ENCODE measurements at places on chromosomes 13 and 19.

GRCh38 chr19:2270423-2271233, 11.3 kb downstream of the PEAK3 start:
- DNase-seq = peak; percentile 71

DNA sequence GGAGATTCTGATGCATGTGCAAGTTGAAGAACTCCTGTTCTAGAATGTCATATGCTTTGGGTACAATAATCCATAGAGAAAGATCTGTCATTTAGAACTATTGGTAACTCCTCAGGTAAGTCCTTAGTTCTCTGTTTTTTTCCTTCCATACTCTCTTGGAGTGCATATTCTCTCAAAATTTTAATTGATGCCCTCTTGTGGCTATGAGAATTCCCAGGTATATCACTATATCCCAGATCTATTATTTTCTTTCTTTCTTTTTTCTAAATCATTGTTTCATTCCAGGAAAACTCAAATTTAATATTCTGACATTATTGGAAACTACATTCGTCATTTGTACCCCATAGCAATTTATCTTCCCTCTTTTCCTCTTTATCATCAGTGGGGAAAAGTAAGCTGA, 485.4 kb downstream of the KLF5 start:
- DNase-seq = no peak

DNA sequence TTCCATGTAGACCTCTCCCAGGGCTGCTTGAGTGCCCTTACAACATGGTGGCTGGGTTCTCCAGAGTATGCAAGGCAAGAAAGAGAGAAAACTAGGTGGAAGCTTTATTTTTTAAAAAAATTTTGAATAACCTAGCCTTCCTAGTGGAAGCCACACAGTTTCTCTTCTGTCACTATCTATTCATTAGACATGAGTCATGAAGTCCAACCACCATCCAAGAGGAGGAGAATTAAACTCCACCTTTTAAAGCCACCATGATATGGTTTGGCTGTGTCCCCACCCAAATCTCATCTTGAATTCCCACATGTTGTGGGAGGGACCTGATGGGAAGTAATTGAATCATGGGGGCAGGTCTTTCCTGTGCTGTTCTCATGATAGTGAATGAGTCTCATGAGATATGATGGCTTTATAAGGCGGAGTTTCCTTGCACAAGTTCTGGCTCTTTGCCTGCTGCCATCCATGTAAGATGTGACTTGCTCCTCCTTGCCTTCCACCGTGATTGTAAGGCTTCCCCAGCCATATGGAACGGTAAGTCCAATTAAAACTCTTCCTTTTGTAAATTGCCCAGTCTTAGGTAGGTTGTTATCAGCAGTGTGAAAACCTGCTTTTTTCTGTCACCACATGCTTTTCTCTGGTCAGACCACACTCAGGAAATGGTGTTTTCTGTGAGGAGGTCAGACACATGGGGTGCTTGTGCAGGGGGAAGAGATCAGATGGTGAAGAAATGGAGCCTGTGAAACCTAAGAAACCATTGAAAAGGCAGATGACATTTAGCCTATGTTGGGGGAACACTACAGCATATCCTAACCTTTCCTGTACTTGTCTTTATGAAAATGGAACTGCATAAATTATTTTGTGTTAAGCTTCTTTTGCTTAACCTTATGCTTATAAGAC, 57.7 kb downstream of the ANKRD10 start:
- no peak for DNase-seq

DNA sequence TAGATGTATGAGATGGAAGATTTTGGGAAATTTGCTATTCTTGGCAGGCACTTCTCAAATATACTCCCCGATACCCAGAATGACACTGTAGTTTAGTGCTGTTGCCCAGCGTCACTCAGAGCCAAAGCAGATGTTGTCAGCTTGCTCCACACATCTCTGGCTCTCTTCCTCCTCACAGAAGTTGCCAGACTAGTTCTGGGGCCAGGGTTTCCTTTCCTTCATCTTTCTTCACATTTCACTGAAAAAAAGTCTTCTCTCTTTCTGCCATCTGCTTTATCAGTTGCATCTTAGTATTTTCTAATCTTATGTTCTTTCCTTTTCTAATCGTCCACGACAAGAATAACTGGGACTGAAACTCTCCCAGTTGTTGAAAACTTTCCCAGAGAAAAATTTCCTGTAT, 251.4 kb downstream of the RGCC start:
- DNase-seq = no peak

GRCh38 chr19:7742991-7743390, 4.3 kb downstream of the CD209 start:
- DNase-seq = no peak

GRCh38 chr13:62663767-62664166, 1248.1 kb upstream of the PCDH20 start:
- DNase-seq = no peak

GRCh38 chr13:52127783-52128702, 830 bp downstream of the NEK5 start:
- DNase-seq = peak; percentile 10

DNA sequence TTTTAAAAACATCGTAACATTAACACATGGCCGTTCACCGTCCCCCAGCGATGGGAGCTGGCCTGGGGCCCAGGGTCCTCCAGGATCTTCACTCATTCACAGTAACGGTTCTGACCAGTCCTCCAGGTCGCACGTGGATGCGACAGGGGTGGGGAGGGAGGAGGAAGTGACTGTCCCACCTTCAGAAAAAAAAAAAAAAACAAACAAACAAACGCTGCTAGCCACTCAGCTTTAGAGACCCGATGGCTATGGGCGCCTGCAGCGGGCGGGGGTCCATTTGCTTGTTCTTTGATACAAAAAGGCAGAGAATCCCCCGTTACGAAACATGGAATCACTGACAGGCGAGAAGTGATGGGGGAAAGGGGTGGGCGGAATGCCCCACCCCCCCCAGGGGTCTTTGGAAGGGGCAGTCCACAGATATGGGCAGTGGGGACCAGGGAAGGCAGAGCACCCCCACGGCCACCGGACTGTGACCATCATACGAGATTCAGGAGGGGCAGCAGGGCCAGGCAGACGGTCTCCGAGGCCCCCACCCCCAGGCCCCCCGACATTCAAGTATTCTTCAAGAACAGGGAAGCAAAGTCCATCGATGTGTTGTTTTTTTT, 13.3 kb downstream of the MKNK2 start:
- DNase-seq = no peak

DNA sequence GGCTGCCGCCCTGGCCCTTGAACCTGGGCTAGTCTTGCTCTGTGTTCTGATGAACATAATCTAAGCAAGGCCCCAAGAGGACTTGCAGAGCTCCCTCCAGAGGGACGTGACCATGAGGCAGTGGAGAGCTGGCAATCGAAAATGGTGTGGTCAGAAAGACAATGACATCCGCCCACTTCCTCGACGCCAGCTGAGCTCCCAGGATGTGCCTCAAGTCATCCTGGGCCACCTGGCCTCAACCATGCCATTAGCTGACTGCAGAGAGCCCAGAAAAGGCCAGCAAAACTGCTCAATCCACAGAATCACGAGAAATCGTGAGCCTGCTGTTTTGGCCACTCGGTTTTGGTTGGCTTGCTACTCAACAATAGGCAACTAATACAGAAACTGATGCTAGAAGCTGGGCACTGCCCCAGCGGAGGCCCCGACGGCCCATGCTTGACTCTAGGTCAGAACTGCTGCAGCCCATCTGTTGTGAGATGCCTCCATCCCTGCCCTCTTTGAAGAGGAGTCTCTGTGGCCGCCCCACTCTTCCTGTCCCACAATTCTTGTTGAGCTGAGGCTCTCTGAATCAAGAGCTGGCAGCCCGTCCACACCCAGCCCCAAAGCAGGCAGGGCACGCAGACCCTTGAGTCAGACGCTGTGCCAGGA, 53.3 kb downstream of the STK24 start:
- no peak for DNase-seq

GRCh38 chr19:49488046-49488862, 846 bp downstream of the RPL13A start:
- no peak for DNase-seq

DNA sequence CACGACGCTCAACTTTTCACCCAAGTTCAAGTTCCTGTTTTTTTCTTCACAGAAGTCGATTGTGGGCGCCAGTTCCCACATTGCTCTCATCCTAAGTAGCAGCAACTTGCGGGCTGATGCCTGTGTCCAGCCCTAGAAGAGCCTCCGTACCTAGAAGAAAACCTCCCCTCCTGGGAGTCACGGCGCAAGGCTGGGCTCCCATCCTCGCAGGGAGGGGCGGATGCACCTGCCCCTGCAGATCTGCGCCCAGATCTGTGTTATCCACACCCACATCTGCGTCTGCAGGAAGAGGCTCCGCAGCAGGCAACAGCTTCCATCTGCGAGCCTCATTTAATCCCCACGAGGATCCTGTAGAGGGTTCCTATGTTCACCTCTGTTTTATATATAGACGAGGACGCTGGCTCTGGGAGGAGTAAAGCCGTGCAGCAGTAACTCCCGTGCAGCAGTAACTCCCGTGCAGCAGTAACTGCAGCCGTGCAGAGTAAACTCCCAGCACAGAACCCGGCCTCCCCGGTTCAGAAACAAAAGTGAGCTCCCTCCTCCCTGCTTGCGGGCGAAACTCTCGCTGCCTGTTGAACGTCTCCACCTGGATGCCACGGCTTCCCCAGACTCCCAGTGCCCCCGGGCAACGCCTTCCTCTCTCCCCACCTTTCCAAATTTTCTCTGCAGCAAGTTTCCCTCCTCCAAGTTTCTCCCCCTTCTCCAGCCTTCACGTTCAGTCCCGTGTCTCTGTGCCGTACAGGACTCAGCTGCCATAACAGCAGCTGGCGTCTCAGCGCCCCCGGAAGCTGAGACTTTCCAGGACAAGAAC, 23.5 kb upstream of the LAIR1 start:
- DNase-seq = no peak

GRCh38 chr13:83153848-83154247, 728.4 kb downstream of the SLITRK1 start:
- DNase-seq = no peak

GRCh38 chr19:36986131-36986530, 70.0 kb downstream of the ZNF568 start:
- no peak for DNase-seq

DNA sequence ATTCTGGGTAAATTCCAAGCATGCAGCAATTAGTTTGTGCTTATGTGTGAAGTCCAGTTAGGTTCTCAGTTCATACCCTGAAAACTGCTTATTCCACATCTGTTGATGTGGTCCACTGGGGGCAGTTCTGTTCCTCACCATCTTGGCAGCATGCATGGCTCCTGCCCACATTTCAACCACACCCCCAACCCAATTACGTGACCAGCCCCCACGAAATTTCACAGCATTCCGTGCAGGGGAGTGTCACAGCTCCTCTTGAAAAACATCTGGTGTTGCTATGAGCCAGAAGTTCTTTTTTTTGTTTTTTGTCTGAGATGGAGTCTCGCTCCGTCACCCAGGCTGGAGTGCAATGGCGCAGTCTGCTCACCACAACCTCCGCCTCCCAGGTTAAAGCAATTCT, 9.1 kb upstream of the ERVK3-1 start:
- DNase-seq = no peak

GRCh38 chr13:110641055-110642015, 26.0 kb downstream of the NAXD start:
- DNase-seq = no peak

- DNase-seq = no peak
Observed at GRCh38 chr19:10896851-10897526, 25.6 kb downstream of the CARM1 start.

GRCh38 chr19:41626877-41627276, at the start of gene CEACAM4:
Gene CEACAM4, minus strand, starts transcription at chr19:41627074. Its CDS starts 111 bp downstream, at chr19:41626963.
- no peak for DNase-seq

GRCh38 chr13:80262051-80262695, 78.8 kb downstream of the SPRY2 start:
- DNase-seq = no peak

GRCh38 chr13:110648146-110648819, 32.9 kb downstream of the NAXD start:
- no peak for DNase-seq

DNA sequence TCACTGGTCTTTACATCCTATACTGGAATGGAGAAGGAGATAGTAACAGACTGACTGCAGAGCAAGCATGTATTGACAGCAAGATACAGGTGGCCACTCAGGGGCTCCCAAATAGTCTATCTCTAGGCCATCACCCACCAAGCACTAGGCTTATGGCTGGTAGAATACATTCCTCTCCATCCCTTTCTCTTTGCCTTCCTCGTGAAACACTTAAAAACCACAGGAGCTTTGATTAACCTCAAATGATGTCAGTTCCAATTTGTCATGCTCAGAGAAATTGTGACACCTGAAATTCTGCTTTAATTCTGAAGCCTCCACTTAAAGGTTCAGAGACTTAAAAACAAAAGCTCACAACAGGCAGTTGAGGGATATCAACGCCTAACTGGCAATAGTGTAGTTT, 17.2 kb downstream of the ENOX1 start:
- no peak for DNase-seq

DNA sequence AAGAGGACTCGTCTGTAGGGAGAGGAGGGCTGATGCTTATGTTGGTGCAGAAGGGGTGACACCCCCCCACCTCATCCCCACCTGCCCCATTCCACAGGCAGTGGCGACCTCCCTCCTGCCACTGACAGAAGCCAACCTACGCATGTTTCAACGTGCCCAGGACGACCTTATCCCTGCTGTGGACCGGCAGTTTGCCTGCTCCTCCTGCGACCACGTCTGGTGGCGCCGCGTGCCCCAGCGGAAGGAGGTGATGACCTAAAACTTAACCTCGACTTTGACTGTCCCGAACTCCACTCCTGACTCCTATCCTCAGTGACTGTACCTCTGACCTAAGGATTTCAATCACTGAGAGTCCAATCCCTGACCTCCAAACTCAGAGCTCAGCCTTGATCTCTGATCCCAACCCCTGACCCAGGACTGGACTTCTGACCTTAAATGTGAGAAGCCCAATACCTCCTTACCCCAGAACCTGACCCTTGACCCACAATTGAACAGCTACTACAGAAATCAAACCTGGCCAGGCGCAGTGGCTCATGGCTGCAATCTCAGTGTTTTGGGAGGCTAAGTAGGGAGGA, 3.8 kb downstream of the SHFL start:
- DNase-seq = no peak

DNA sequence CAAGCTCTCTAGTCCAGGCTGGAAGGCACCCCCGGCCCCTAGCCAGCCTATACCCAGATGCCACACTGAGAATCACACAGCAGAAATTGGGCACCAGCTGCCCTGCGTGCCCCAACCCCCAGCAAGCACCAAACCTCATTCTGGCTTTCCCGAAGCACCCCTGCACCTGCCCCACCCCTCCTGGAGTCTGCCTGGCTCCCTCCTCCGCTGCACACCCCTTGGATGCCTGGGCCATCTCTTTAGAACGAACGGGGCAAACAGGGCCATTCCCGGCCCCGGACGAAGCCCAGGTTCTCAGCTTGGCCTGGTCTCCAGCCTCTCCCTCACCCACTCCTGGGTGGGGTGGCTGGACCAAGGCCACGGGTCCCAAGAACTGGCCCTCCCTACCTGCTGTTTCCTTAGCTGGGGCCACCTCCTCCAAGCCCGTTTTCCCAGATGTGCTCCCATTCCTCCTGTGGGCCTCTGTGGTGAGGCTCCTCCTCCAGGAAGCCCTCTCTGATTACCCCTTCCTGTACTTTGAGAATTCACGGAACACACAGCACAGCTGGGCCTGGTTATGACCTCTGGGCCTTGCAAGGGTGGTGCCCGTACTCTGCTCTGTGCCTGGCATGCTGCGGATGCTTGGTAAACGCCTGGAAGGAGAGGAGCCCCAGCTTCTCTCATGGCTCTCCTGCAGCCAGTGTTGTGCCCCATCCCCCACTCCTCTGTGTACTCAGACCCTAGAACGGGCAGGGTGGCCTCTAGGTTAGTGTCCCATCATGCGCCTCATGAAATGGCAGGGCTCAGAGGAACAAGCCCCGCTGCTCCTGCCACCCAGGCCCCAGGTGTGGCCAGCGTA, 21.4 kb downstream of the CEBPG start:
- no peak for DNase-seq
